Activated CD4-positive, CD25-positive, alpha-beta regulatory T cell treated with anti-CD3 and anti-CD28 coated beads, Interleukin-2, amount 50 U/mL, for 16 hours (primary cell): ENCODE measurements at places on chromosomes 3 and 15.

DNA sequence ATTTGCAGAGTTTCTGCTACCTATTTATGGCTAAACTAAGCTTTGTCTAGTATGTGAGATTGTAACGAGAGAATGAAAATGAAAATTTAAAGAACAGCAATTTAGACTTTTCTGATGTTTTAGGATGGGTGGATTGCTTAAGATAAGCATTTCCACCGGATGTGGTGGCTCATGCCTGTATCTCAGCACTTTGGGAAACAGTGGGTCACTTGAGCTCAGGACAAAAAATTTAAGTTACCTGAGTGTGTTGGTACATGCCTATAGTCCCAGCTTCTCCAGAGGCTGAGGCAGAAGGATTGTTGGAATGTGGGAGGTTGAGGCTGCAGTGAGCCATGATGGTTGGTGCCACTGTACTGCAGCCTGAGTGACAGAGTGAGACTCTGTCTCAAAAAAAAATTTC lies 3.3 kb downstream of the PPP4R2 start:
- DNase-seq: no peak

- no peak for DNase-seq
Measured at GRCh38 chr3:44105571-44105970, 136.1 kb upstream of the TOPAZ1 start.

- no peak for DNase-seq
Measured at GRCh38 chr3:127493924-127494646, 96.4 kb downstream of the TPRA1 start.

DNA sequence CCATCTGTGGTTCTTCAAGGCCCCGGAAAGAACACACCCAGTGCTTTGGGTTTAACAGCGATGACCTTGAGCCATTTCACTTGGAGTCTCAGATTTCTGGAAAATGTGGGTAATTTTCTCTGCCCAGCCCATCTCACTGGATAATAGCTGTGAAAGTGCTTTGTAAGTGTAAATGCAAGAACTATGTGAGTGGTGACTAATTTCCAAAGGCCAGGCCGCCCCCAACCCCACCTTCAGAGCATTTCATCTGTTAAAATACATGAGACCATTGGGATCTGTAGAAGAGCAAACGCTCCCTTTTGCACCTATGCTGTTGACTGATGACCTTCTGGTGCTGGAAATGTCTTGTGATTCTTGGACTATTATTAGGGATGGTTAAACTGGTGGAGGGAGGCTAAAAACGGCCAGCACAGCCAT lies 196.8 kb upstream of the LPP start:
- DNase-seq: no peak

DNA sequence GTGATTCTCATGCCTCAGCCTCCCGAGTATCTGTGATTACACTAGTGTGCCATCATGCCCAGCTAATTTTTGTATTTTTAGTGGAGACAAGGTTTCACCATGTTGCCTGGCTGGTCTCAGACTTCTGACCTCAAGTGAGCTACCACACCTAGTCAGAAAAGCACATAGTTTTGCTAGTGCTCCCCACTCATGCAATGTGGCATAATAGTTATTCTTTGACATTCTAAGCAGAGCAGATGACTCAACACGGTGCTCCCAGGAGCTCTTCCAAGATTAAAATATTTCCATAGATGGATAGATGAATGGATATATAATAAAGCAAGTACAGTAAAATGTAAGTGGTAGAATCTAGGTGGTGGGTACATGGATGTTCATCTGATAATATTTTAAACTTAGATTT lies 53.1 kb upstream of the GK5 start:
- DNase-seq: no peak
